Fibroblast of upper back skin (primary cell): ENCODE measurements at places on chromosomes 7 and 10.

- DNase-seq, result no peak
Observed at GRCh38 chr10:110335314-110336064, 30.8 kb upstream of the SMNDC1 start.

GRCh38 chr7:70949862-70950261 is 182.1 kb upstream of the GALNT17 start:
- DNase-seq, result no peak

DNA sequence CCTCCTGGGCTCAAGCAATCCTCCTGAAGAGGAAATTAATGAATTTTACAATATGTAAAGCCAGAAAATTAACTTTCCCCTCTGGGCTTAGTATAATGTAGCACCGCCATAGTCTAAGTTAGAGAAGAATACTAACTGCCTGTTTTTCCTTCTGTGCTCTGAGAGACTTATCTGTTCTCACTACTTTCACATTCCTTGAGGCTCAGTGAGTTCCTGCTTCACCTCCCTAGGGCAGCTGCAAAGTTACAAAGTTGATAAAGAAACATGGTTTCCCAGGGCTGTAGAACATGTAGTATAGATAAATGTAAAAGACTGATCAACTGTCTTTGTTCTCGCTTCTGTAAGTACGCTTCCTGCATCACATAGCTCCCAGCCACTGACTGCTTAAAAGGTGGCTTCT is 16.0 kb upstream of the OLAH start:
- DNase-seq, result no peak

- DNase-seq, result no peak
Observed at GRCh38 chr7:250523-250922, 39.4 kb upstream of the FOXL3 start.

DNA sequence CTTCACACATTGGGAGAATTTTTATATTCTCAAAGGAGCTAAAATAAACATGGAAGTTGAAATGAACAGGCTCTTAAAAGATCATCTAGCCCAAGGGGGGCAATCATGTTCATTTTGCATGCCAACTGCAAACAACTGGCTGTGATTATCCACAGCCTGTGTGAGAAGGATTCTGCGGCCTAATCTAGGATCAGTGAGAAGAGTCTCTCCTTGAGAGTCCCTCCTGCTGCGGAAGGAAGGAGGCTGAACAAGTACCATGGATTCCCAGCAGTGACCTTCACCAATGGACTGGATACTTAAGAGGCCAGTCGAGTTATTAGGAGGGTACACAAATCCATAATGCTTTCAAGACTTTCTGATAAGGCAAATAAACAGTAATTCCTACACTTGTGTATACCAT is 76.7 kb downstream of the IGF2BP3 start:
- DNase-seq, result no peak

DNA sequence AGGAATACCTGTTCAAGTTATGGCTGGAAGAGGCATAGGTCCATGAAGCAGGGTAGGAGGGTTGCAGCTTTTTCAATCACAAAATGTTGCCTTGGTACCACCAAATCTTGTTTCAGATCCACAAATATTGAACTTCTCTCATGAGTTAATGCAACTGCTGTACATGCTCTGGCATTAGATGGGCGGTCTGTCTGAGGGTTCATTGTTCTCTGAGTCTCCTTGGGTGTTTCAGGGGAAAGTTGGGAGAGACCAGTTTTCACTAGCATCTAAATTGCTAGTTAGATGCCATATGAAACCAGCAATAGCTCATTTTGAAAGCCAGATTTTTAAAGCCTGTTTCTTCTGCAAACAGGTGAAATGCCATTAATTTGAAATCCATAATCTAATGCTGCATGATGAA is 27.8 kb upstream of the ELMO1 start:
- DNase-seq, result no peak

DNA sequence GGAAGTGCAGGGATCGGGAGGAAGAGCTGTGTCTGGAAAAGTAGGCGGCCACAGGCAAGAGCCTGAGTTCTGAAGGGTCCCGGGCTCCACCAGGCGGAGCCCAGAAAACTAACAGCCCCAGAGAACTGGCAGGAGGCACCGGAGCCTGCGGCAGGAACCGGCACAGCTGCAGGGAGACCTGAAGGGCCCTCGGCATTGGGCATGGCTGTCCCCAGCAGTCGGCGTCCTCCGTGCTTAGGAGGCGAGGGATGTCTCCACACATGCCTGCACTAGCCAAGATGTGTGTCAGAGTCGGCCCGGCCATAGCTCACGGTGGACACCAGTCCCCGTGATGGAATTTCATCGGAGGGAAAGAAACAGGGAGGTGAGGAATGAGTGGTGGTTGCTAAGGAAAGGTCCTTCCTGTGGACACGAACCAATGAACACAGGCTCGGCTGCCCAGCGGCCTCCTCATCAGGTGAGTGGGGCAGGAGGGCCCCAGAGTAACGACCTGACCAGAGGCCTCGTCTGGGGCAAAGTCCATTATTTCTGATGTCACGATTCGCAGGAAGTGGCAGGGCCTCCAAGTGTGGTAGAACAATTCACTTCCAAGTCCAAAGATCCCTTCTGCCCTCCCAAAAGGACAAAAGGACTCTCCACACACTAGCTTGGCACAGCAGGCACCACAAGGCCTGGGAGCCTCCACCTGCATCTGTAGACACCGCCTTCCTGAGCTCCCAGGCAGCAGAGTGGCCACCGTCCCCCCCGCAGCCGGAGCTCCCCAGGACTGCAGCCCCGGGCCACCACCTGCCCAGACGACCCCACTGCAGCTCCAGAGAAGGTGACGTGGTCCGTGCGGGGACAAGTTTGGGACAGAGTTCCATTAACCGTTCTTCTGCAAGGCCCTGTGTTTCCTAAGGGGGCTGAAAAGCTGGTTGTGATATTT is 444.2 kb downstream of the PTPRN2 start:
- no peak for DNase-seq

DNA sequence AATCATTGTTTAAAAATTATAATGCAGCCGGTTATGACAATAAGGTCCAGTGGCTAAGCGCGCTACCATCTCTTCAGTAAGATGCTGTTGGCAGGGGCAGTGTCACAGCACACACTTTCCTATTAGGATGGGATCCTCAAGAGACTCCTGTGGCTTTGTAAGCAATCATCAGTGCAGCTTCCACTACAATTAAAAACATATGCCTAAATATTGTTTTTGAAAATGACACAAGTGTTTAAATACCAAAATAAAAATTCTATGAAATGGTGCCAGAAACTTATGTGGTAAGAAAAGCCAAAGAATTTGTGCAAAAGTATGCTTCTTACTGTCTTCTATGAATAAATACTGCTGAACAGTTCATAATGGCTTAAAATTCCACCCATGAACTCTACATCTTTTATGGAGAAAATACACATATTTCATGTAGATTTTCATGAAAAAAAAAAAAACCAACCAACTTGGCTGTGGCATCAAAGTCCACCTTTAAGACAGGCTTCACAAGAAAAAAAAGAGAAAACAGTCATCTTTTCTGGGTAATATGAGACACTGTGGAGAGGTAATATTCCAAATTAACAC is 132.8 kb downstream of the SEMA3C start:
- DNase-seq, result peak; percentile 90

GRCh38 chr7:70881167-70881847 is 250.6 kb upstream of the GALNT17 start:
- DNase-seq, result peak; percentile 45

DNA sequence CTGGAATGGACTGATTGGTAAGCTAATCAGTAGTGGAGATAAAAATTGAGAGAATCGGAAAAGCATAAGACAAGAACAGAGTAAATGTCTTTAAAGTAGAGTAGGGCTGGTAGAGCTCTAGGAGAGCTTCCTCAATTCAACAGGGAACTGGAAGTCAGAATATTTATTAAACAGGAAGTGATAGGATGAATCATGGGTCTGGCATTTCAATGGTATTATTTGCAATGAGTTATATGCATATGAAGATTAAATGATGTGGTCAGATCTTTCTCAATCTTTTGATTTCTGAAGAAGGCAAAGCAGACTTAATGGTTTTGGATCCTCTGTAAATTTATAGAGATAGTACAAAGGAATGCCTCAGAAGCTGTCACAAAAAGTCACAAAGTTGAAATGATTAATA is 349.0 kb downstream of the HPSE2 start:
- DNase-seq, result peak; percentile 41

- peak; percentile 10 for DNase-seq
Observed at GRCh38 chr7:51430480-51431086, 114.0 kb upstream of the COBL start.

- DNase-seq, result no peak
Observed at GRCh38 chr7:88073626-88074025, 139.6 kb downstream of the ADAM22 start.

DNA sequence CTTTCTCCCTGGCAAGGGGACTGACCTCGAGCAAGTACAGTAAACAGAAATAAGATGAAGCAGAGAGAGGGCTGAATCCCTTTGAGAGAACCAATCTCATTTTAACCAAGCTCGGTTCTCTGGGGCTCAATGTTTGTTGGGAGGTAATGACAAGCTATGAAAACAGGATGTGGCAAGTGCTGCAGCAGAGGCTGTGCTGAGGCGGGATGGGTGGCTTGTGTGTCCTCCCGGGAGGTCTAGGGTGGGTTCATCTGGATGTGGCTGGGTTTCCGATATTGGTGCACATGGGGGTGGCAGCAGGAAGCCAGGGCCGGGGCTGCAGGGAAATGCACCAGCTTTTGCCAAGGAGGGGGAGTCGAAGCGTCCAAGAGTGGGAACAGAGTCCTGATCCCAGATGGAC is 84.5 kb downstream of the AOAH start:
- no peak for DNase-seq

- no peak for DNase-seq
Observed at GRCh38 chr7:37007268-37007667, 283.0 kb upstream of the AOAH start.

- DNase-seq, result no peak
Observed at GRCh38 chr10:62666275-62666674, 138.2 kb upstream of the ADO start.

- no peak for DNase-seq
Observed at GRCh38 chr10:61834519-61834918, 67.0 kb upstream of the ARID5B start.

GRCh38 chr10:118971876-118972275 is 57.6 kb upstream of the NANOS1 start:
- DNase-seq, result no peak

- DNase-seq, result no peak
Observed at GRCh38 chr7:102066476-102066875, 220.2 kb upstream of the SH2B2 start.

- no peak for DNase-seq
Observed at GRCh38 chr10:64658528-64658927, 1137.3 kb downstream of the REEP3 start.

- no peak for DNase-seq
Observed at GRCh38 chr7:125563557-125563956, 633.9 kb upstream of the POT1 start.

DNA sequence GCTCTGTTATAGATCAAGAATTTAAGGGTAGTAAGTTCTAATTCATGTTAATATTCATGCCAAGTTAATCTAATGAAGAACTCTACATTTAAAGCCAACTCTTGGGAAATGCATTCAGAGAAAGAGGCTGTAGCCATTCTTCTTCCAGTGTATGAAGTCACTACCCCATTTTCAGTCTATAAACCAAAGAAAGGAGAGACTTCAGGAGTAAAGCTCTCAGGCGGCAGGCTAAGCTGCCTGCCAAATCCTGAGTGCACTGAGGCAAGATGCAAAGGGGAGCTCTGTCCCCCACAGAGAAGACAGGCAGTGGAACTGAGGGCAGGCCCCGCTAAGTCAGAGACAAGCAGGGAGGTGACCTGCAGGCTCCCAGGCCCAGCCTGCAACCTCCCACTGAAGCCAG is 41.5 kb downstream of the SLIT1 start:
- no peak for DNase-seq

DNA sequence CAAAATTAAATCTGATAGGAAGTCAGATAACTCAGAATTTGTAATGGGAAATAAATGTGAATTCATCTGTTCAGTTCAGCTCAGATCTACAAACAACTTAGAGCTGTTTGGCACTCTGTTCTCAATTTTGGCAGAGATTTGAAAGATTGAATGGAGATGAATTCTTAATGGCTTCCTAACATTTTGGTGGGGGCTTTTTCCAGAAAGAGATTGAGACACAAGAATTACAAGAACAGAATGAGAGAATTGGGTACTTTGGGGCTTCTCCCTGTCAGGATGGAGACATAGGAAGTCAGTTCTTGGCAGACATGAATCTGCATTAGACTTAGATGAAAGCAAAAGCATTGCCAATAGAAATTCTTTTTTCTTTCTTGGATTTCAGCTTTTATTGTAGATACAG is 39.0 kb upstream of the PTPRZ1 start:
- DNase-seq, result no peak

- no peak for DNase-seq
Observed at GRCh38 chr10:60134548-60134947, 228.2 kb upstream of the CCDC6 start.

- DNase-seq, result peak; percentile 72
Observed at GRCh38 chr7:11228515-11228914, 254.8 kb downstream of the PHF14 start.

DNA sequence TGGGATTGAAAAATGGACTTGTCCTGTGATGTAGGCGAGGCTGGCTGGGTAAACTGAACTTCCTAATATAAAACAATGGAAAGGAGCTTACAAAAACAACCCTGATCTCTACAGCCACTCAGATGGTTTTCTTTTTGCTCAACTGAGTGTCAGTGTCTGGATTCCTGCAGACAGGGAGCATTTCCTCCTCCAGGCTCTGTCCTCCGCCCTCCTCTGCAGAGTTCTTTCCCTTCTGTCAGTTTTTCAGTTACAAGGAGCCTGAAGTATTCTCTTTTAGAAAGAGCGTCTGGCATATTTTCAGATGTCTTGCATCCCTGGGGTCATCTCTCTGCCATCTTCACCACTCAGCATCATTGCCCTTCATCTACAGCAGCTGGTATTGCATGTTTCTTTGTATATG is 50.0 kb upstream of the PITRM1 start:
- DNase-seq, result peak; percentile 20

GRCh38 chr7:27204851-27205322 is 5.0 kb upstream of the HOXA13 start:
- no peak for DNase-seq

DNA sequence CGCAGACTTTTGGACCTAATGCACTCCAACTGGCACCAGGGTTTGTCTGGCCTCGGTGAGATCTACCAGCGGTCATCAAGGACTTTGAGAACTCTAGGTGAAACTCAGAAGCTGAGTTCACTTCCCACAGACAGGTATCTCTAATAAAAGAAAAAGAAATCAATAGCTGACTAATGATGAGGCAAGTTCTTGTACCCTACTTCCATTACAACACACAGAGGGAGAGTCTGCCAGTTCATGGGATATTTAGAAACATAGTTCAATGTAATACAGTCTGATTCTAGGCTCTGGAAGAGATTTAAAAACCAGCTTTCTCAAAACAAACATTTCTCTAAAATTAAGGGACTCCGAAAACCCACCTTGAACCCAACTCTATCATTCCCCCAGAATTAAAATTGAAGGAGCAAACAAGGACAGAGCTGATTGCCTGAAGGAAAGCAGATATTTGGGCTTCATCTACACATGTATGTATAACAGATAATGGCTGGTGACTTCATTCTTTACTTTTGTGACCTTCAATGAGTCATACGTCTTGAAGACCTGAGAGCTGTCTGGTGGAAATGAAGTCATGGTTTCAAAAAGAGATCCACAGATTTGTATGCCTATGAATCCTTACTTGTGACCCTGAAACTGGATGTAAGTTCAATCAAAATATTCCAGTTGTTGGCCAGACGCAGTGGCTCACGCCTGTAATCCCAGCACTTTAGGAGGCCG is 2.7 kb upstream of the PNLIPRP1 start:
- no peak for DNase-seq
